ENCODE measurements at places on chromosomes 16 and 17.

DNA sequence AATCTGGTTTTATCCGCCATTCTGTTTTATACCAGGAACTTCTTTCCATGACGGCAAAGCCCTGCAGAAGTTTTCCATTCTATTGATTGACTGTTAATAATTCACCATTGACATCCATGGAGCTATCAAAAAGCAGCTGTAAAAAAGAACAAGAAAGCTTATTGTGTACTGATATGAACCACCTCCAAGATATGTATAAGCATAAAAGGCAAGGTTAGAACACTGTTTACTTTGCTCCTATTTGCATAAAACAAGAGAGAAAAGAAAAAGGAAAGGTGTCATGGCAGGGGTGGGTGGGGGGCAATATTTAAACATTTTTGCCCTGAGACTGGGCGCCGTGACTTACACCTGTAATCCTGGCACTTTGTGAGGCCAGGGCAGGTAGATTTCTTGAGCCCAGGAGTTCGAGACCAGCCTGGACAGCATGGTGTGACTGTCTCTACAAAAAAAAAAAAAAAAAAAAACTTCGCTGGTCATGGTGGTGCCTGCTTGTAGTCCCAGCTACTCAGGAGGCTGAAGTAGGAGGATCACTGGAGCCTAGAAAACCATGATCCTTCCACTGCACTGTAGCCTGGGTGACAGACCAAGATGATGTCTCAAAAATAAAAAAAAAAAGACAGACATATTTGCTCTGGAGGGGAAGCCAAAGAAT lies 52.5 kb downstream of the TMEM114 start:
- DNase-seq = no peak

- DNase-seq = no peak
These were observed 203.5 kb upstream of the GOT2 start for GRCh38 chr16:58937661-58938060.

GRCh38 chr17:59026176-59026939 lies 80.3 kb downstream of the TRIM37 start:
- no peak for DNase-seq

DNA sequence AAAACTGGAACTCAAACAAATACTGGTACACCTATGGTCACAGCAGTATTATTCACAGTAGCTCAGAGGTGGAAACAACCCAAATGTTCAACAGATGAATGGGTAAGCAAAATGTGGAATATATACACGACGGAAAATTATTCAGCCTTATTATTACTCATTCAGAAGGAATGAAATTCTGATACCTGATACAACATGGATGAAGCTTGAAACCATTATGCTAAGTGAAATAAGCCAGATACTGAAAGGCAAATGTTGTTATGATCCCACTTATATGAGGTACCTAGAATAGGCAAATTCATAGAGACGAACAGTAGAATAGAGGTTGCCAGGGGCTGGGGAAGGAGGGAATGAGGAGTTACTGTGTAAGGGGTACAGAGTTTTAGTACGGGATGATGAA lies 27.1 kb upstream of the MYLK3 start:
- no peak for DNase-seq

DNA sequence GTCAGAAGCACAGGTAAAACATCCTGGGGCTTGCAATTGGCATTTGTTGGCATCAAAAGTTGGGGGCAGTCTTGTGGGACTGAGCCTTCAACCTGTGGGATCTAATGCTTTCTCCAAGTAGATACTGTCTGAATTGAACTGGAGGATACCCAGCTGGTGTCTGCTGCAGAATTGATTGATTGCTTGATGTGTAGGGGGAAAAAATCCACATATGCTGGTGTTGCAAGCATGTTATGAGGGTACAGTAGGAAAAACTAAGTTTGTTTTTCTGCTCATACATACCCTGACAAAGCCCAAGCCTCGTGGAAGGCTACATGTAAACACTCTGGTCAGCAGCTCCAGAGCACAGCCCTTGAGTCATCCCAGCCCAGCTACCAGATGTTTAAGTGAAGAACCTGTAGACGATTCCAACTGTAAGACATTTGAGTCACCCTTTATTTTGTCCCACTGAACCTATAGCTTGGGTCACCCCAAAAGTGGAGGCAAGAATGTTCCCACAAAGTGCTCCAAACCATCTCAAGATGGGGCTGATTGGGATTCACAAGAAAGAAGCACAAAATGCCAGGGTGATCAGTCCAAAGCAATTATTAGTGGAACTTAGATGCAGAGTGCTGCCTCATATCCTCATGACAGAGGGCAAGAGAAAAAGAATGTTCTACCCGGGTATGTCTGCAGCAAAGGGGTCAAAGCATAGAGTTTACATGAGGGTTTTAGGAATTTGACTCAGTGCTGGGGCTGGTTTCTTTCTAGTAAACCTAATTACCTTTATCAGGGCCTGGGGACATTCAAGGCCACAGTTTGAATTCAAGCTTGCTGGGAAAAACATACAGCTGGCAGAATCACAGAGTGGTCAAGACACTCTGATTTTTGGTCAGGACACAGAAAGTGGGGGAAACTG lies 9.6 kb upstream of the APPBP2 start:
- no peak for DNase-seq

DNA sequence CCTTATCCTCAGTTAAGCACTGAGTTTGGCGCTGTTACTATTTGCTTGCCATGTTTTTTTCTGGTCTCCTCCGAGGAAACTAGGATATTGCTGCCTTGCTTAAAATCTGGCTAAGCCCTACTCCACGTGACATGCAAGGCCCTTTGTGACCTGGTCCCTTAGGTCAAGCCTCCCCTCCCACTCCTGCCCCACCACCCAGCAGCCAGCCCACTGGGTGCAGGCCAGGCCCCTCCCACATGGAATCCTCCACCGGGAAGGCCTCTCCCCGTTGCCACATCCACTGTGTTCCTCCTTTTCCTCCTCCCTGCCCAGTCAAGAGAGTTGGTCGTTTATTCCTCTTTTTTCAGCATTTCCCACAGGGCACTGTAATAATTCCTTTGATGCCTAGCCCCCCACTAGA lies 16.2 kb downstream of the PSMD3 start:
- no peak for DNase-seq

- DNase-seq = no peak
These were observed 62.7 kb downstream of the HLF start for GRCh38 chr17:55327225-55328088.

GRCh38 chr17:75566834-75567233 lies 20.8 kb upstream of the MYO15B start:
- DNase-seq = no peak

All from stimulated activated CD8-positive, alpha-beta memory T cell treated with anti-CD3 and anti-CD28 coated beads, Interleukin-15, amount 100 ng/mL, for 1 hour (primary cell).